Activated naive CD4-positive, alpha-beta T cell treated with anti-CD3 and anti-CD28 coated beads for 36 hours (primary cell): ENCODE measurements at places on chromosomes 4 and X. TPM values are rescaled to one million over a fixed set of nuclear protein-coding genes. Genes with fewer than 3 reads are reported as not detected.

The NDNF gene
- not detected for total RNA-seq

The PDZD11 gene
- 25.9 TPM for total RNA-seq

The EDNRA gene
- not detected for total RNA-seq

The GABRG1 gene
- total RNA-seq, result not detected

DNA sequence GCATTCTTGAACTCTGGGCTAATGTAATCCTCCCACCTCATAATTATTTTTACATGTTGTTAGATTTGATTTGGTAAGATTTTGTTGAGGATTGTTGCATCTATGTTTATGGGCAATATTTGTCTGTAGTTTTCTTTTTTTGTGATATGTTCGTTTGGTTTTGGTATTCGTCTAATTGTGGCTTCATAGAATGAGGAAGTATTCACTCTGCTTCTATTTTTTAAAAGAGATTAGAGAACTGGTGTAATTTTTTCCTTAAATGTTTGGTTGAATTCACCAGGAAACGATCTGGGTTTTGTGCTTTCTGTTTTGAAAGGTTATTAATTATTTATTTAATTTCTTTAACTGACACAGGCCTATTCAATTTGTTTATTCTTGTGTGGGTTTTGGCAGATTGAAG, 161.2 kb upstream of the NUDT6 start:
- no peaks in the 10 kb centered on the region for H3K4me1 ChIP-seq
- H3K4me3 ChIP-seq, result no peak overlapping the region
- peaks cover 44% of the 10 kb centered on the region for H3K36me3 ChIP-seq
- H3K27ac ChIP-seq, result no peak overlapping the region
- H3K27me3 ChIP-seq, result no peaks in the 10 kb centered on the region

DNA sequence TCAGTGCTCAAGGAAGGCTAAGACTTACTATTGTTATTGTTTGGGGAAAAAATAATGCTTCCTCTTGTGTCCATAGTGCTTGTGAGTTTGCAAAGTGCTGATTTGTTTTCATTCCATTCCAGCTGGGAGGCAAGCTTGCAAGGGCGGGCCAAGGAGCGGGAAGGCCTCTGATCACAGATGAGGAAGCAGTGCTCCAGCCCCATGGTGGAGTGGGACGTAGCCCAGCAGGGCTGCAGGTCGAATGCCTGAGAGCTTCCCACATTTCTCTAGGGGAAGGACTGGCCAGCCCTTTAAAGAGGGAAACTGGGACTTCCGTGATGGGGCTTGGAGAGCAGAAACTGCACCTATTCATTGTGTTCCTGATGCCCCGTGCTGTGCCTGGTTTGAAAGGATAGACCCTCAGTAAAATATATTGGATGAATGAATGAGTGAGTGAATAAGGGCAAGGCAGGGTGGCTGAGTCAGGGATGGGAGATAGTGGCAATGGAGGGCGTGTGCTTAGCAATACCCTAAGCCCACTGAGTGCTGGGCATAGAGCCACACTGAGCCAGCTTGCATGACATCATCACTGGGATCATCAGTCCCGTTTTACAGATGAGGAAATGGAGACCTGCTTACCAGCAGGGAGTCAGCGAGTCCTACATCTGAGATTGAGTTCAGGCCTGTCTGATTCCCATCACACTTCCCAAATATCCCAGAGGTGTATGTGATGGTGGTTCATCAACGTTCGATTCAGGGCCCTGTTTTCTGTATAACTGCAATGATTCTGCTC, 17.9 kb upstream of the NSG1 start:
- H3K36me3 ChIP-seq, result no peaks in the 10 kb centered on the region
- no peak overlapping the region for H3K4me3 ChIP-seq
- H3K27ac ChIP-seq, result no peak overlapping the region
- DNase-seq, result no peak
- H3K27me3 ChIP-seq, result no peaks in the 10 kb centered on the region
- no peaks in the 10 kb centered on the region for H3K4me1 ChIP-seq

DNA sequence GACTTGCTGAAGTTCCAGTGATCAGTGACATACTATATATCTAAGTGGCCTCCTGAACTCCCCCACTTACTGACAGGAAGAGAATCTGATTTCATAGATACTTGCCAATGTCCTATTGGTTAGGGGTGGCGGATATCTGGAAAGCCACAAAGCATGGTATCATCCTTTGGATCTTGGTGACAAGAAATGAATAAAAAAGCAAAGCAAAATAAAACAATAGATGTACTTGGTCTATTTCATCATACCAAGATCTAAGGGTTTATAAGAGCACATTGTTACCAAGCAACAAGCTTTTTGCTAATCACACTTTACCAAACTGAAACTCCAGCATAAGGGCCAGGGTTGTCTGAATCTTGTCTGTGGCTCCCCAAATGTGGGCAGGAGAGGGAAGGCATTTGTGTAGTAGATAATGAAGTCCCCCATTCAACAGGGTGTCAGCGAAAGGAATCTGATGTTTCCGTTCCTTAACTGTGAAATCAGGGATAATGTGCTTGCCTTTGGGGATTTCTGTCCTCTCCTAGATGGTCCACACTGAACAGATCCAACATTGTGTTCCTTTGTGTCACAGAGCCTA, 125.0 kb upstream of the SMIM10 start:
- H3K4me3 ChIP-seq, result no peak overlapping the region
- H3K4me1 ChIP-seq, result no peaks in the 10 kb centered on the region
- no peaks in the 10 kb centered on the region for H3K36me3 ChIP-seq
- no peak overlapping the region for H3K27ac ChIP-seq
- no peaks in the 10 kb centered on the region for H3K27me3 ChIP-seq

GRCh38 chr4:181650033-181650825, 593.0 kb upstream of the TENM3 start:
- H3K36me3 ChIP-seq, result no peaks in the 10 kb centered on the region
- DNase-seq, result no peak
- H3K4me1 ChIP-seq, result no peaks in the 10 kb centered on the region
- peaks cover 2% of the 10 kb centered on the region for H3K27me3 ChIP-seq
- no peak overlapping the region for H3K27ac ChIP-seq
- H3K4me3 ChIP-seq, result no peak overlapping the region

- DNase-seq, result no peak
- H3K4me1 ChIP-seq, result peaks cover 27% of the 10 kb centered on the region
- no peak overlapping the region for H3K27ac ChIP-seq
Observed at GRCh38 chr4:55409468-55410171, 13.9 kb downstream of the TMEM165 start.

GRCh38 chr4:147576084-147576483, 41.1 kb upstream of the TMEM184C start:
- no peaks in the 10 kb centered on the region for H3K36me3 ChIP-seq
- H3K27ac ChIP-seq, result no peak overlapping the region
- peaks cover 5% of the 10 kb centered on the region for H3K27me3 ChIP-seq
- H3K4me1 ChIP-seq, result no peaks in the 10 kb centered on the region
- no peak for DNase-seq

DNA sequence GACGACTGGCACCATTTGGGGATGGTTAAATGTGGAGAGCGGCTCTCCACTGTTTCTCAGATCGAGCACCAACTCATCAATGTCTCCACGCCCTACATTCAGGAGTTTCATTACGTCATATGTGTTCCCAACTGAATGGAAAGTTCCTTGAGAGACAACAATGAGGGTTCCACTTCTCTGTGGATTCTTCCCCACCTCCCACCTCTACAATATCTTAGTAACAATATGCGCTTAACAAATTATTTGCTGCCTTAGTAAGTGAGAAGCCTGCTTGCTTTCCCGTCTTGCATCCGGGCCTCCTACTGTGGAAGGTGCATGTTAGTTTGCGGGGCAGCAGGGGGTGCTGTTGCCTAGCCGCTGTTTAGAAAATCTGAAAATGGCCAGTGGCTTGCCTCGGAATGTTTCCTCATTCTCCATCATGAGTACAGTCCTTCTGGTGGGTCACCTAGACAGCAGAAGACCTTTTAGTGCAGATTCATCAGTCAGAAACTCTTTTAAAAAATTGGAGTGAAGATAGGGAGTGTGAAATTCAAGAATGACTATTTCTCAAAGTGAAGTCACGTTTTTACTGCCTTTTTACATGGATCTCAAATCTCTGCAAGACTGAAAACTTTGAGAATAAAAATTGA, 55.7 kb downstream of the PHOX2B start:
- DNase-seq, result peak; percentile 52
- no peaks in the 10 kb centered on the region for H3K36me3 ChIP-seq
- no peaks in the 10 kb centered on the region for H3K4me1 ChIP-seq
- H3K27me3 ChIP-seq, result peaks cover 5% of the 10 kb centered on the region
- H3K4me3 ChIP-seq, result no peak overlapping the region
- H3K27ac ChIP-seq, result no peak overlapping the region

DNA sequence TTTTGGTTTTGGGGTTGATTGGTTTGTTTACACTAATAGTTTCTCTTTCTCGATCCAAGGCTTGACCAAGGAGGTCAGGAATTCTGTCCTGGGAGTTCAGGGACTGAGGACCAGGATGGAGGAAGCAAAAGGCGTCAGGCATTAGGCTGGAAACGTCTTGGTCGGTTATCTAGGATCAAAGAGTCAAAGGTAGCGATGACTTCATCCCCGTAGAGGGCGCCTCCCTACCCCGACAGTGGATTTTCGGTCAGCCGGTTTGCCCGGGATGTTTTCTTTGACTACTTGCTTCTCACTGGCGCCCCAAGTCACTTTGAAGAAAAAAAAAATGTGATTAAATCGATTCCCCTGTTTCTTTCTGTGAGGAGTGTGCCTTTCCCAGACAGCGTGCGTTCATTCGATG, 980 bp upstream of the FHDC1 start:
- peak; percentile 65 for DNase-seq
- H3K4me3 ChIP-seq, result peak overlapping the region; percentile 65
- H3K4me1 ChIP-seq, result peaks cover 16% of the 10 kb centered on the region
- no peaks in the 10 kb centered on the region for H3K36me3 ChIP-seq
- H3K27ac ChIP-seq, result no peak overlapping the region
- H3K27me3 ChIP-seq, result peaks cover 39% of the 10 kb centered on the region

GRCh38 chr4:165293927-165294649, 33.4 kb upstream of the MSMO1 start:
- H3K27me3 ChIP-seq, result no peaks in the 10 kb centered on the region
- H3K4me1 ChIP-seq, result peaks cover 21% of the 10 kb centered on the region
- H3K4me3 ChIP-seq, result no peak overlapping the region
- no peak for DNase-seq
- peak overlapping the region; percentile 54 for H3K27ac ChIP-seq

- H3K4me3 ChIP-seq, result no peak overlapping the region
- no peaks in the 10 kb centered on the region for H3K36me3 ChIP-seq
- H3K4me1 ChIP-seq, result no peaks in the 10 kb centered on the region
- DNase-seq, result no peak
- no peaks in the 10 kb centered on the region for H3K27me3 ChIP-seq
Observed at GRCh38 chr4:92234393-92235176, 69.2 kb upstream of the GRID2 start.

- no peak overlapping the region for H3K4me3 ChIP-seq
- H3K27me3 ChIP-seq, result peaks cover 4% of the 10 kb centered on the region
Observed at GRCh38 chr4:114727461-114727860, 128.9 kb downstream of the UGT8 start.

- H3K27ac ChIP-seq, result no peak overlapping the region
- H3K4me1 ChIP-seq, result peaks cover 13% of the 10 kb centered on the region
- no peak for DNase-seq
- H3K4me3 ChIP-seq, result no peak overlapping the region
- peaks cover 1% of the 10 kb centered on the region for H3K36me3 ChIP-seq
- peaks cover 3% of the 10 kb centered on the region for H3K27me3 ChIP-seq
Observed at GRCh38 chr4:73037057-73037456, 32.5 kb downstream of the COX18 start.

- no peak overlapping the region for H3K4me3 ChIP-seq
- peaks cover 24% of the 10 kb centered on the region for H3K36me3 ChIP-seq
- no peak overlapping the region for H3K27ac ChIP-seq
- no peaks in the 10 kb centered on the region for H3K27me3 ChIP-seq
Observed at GRCh38 chr4:142036795-142037583, 400.6 kb downstream of the IL15 start.

DNA sequence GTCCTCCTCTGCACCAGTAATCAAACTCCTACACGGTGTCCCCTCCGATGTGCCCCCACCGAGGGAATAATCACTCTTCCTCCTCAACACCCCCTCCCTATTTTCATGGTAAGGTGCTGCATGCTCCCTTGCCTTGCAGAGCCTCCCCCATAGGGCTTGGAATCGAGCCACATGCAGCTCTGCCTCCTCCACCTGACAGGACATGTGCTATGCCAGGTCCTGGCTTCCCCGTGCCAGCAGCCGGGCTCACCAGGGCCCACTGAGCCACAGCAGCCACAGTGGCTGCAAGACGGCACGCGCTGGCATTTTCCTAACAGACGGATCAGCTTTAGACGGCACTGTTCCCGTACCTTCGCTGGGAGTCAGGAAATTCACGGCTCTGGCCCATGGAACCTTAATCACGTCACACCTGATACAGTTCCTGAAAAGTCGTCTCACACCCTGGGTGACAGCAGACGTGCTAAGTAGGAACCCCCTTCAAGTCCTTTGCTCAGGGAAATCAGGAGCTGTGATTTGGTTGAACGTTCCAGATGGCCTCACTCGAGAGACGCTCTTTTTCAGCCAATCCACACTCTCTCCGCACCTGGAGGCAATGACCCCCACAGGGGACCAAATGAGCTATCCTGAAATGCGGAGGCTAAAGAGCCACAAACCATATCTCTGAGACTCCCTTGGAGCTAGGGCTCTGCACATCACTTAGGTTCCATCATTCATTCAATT, 63.2 kb downstream of the JAKMIP1 start:
- H3K4me1 ChIP-seq, result no peaks in the 10 kb centered on the region
- no peak for DNase-seq
- H3K27me3 ChIP-seq, result no peaks in the 10 kb centered on the region
- H3K4me3 ChIP-seq, result no peak overlapping the region
- H3K27ac ChIP-seq, result no peak overlapping the region

GRCh38 chr4:80208610-80209339, 11.5 kb downstream of the PRDM8 start:
- DNase-seq, result no peak
- H3K27me3 ChIP-seq, result peaks cover 6% of the 10 kb centered on the region
- H3K4me1 ChIP-seq, result no peaks in the 10 kb centered on the region

DNA sequence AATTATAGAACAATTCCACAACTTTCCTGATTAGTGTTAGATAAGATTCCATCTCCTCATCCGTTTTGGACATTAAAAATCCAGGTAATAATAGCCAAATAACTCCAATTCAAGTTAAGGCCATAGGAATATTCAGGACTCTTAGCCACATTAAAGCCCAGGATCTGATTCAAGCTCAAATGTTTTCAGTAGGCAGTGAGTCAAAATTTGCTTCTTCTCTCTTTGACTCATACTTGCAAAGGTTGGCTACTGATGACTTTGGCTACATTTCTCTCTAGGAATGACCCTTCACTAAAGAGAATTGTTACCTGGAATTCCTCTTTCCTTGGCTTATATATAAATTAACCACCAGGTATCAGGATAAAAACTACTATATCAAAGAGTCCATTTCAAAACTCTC, 354.9 kb upstream of the HS3ST1 start:
- H3K36me3 ChIP-seq, result no peaks in the 10 kb centered on the region
- no peaks in the 10 kb centered on the region for H3K4me1 ChIP-seq
- DNase-seq, result no peak

DNA sequence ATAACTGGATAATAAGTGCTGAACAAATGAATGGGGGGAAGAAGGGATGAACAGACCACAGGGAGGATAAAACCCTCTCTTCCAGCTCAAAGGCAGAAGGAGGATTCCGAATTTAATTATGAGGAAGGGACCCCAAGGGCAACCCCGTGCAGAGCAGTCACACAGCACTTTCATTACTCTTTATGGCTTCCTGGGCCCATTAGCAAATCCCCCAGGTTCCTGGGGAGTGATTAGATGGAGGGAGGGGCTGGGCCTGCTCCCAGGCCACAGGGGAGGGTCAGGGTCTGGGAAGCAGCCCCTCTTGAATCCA, 67.1 kb downstream of the PPP2R2C start:
- H3K4me3 ChIP-seq, result no peak overlapping the region
- no peaks in the 10 kb centered on the region for H3K36me3 ChIP-seq
- H3K27me3 ChIP-seq, result peaks cover 40% of the 10 kb centered on the region
- H3K4me1 ChIP-seq, result no peaks in the 10 kb centered on the region
- no peak overlapping the region for H3K27ac ChIP-seq
- DNase-seq, result no peak

- H3K4me3 ChIP-seq, result no peak overlapping the region
- no peaks in the 10 kb centered on the region for H3K36me3 ChIP-seq
- DNase-seq, result no peak
- H3K4me1 ChIP-seq, result no peaks in the 10 kb centered on the region
- no peaks in the 10 kb centered on the region for H3K27me3 ChIP-seq
Observed at GRCh38 chr4:23878912-23879732, 10.7 kb downstream of the PPARGC1A start.
